ENCODE measurements at places on chromosomes 2 and 18.
A peak's percentile ranks its signal among the peaks of the same experiment; 100 is the strongest.

DNA sequence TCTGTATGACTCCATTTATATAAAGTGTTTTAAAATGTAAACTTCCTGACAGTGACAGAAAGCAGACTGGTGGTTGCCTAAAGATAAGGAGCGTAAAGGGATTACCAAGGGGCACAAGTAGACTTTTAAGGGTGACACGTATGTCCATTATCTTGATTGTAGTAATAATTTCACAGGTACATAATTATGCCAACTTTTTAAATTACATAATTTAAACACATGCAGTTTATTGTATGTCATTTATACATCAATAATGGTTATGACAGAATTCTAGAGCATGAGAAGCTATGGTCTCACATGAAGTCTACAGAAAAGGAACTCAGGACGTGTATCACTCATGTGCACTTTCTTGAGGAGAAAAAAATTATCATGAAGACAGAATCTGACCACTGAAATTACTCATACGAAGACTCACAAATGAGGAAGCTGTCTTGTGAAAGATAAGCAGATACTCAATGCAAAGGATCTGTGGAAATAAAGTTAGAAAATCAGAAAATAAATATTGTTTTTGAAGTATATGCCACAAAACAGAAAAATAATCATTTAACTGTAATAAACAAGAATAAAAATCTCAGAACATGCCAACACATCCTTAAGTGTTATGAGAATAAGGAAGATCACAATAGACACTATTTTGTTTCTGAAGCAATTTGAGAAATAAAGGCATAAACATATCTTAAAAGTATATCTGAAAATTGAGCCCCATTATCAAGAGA lies 84.4 kb downstream of the TMEM131 start:
- DNase-seq, result no peak

- no peak for DNase-seq
Observed at GRCh38 chr2:160474891-160475787, 18.5 kb downstream of the RBMS1 start.

DNA sequence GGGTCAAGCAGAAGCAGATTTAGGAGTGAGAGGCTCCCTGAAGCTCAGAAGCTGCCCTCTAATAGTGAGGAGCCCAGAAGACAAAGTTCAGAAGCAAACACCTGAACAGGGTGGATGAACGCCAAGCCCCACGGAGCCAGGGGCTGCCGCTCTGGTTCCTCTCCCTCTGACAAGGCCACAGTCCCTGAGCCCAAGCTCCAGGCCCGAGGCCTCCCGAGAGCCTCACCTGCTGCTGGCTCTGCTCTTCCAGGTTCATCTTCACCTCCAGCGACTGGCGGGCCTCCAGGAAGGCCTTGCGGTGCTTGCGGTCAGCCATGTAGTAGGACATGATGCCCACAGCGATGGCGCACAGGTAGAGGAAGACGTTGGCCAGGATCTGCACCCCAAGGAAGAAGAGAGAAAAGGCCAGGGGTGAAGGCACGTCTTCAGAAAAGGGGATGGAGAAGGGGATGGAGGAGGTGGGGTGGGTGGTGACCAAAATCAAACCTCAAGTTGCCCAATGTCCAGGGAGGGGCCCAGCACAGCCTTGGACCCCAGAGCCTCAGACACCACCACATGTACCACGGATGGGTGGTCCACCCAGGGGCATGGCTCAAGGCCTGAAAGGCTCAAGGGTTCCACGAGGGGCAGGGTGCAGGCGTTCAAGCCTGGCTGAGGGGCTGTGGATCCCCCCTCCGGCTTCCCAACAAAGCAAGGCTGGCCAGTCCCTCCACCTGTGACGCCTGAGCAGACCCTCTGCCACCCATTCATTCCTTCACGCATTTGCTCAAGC lies 47.5 kb downstream of the ADCY3 start:
- no peak for DNase-seq

DNA sequence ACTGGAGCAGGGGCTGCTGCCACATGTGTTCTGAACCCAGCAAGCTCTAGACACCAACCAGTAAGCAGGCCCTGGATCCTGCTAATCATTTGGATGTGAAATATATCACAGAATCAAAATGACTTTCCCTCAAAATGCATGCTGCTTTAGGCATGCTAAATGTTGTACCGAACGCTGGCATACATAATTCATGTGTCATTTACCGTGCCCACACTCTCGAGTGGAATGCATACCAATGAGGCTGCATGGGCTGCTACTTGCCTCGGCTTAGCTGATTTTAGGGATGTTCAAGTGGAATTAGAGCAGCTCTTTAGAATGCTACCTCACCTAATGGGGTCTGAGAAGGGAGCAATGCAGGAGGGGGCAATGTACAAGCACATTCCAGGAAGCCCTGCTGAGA lies 509.6 kb upstream of the RAB6C start:
- DNase-seq, result no peak

DNA sequence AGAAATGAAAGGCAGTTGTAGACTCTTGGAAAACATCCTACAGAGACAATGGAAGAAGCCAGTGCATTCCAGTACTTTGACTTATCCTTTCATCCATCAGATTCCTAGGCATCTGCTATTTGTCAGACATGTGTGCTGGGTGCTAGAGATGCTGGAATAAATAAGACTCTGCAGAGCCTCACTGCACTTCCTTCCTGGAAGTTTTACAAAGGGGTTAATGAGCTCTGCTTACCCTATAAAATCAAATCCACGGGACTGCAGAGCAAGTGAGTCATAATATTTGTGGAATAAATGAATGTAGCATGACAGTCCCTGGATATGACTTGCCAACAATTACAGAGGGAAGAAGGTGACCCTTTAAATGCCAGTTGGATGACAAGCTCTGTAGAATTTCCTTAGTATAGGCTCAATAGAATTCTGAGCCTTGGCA lies 52.7 kb upstream of the NPAS2 start:
- DNase-seq, result no peak

DNA sequence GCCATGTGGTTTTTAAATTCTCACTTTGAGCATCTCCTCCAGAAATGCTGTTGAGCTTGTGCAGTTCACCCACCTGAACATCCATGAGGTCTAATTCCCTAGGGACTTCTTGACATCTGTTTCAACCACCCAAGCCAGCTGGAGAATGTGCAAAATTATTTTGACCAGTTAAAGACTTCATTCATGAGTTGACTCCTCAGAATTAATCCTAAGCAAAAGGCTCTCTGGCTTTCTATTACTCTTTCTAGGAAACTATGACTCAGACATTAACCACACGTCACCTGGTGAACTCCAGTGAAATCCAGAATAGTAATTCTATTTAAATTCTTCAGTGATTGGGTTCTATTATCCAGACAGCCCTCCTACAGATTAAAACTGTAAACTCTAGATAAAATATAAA lies 247.5 kb downstream of the NBAS start:
- no peak for DNase-seq

DNA sequence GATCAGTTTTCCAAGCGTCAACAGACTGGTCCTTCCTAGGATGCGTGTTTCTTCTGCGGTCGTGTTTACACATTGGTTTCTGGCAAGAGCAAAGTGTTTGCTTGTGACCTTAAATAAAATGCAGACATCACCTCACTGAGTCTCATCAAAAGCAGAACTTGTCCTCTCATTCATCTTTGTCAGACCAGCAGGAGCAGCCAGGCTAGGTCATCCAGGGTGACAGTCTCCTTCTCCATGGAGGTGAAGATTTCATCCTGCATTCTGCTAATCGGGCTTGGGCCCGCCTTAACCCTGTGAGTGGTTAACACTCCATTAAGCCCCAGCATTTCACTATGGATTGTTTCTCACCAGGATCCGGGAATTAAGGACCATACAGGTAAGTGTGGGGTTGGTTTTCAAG lies 64.2 kb upstream of the PID1 start:
- no peak for DNase-seq

- no peak for DNase-seq
Observed at GRCh38 chr2:111178296-111178695, 57.6 kb downstream of the BCL2L11 start.

- DNase-seq, result no peak
Observed at GRCh38 chr2:170966648-170967396, 37.8 kb downstream of the GORASP2 start.

GRCh38 chr2:74313497-74313896 lies 29.7 kb downstream of the SLC4A5 start:
- no peak for DNase-seq

DNA sequence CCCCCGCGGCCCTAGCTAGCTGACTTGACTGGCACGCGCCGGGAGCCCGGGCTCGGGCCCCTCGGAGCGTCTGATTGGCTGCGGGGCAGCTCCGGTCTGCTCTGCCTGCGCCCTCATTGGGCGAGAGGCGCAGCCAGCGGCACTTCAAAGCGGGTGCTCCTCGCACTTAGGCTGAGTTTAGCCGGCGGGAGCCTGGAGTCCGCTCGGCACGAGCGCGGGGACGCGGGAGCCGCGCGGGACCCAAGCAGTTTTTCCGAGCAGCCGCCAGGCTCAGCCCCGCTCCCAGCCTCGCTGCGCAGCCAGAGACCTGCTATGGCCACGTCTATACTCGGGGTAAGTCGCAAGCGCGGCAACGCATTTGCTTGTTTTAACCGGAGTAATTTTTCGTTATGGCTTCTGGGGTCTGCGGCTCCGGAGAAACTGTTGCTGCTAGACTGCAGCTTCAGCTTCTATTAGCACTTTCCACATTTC lies at the start of gene SP9:
Gene SP9 (plus strand): TSS at position 174 of the 471 bp plus-strand sequence. CDS start 139 bp downstream, at position 313.
- DNase-seq, result no peak

DNA sequence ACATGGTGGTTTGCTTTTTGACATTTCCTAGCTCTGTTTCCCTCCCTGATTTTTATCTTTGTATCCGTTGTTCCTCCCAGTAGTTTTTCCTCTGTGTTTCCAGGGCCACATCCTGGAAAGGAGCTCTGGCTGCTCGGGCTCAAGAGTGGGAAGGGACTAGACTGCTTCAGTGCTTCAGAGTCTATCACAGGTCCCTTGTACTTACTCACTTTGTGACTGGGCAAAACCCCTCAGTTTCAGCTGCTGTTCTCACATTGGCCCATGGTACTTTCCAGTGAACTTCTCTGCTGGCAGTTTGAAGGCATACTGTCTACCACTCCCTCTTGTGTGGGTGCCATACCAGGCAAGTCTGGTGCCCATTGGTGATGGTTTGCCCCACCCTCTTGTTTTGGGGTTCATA lies 7.5 kb upstream of the STAMBP start:
- DNase-seq, result no peak

DNA sequence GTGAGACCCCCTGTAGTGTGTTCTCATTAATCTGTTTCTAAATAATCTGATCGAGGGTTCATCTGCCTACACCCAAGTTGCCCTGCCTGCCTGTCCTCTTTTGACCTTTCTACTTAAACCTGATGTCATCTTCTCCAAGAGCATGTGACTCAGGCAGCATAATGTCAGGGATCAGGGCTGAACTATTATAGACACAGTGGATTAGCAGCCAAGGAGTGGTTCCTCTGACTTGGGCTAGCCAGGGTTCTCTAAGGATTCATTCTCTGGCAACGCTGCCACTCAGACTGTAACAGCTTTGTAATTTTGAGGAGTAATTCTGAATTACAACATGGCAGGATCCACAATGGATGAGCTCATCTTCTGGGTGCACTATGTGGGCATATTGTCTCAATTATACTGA lies 124.0 kb downstream of the MDH1 start:
- no peak for DNase-seq

- no peak for DNase-seq
Observed at GRCh38 chr2:42136782-42137124, 32.4 kb upstream of the EML4 start.

- DNase-seq, result no peak
Observed at GRCh38 chr18:44899832-44900231, 219.1 kb downstream of the SETBP1 start.

GRCh38 chr2:142866426-142866825 lies 11.0 kb upstream of the KYNU start:
- DNase-seq, result no peak

DNA sequence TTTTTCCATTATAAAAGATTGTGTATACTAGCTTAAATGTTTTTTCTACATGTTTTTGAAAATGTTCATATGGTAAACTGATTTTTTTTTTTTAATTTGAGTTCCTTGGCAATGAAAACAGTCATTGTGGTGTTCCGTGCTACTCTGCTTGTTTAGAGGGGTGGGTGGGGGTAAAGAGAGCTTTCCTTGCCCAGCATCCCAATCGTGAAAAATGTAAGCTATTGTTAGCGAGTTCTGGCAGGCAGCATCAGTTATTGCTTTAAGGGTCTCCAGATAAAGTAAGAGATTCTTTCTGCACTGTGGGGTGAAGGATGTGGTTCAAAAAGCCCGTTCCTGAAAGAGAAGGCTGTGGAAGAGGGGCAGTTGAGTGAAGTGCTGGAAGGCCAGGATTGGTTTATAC lies 118.4 kb downstream of the TANC1 start:
- DNase-seq, result no peak

- peak; percentile 37 for DNase-seq
Observed at GRCh38 chr2:29108225-29108624, 7.0 kb upstream of the CLIP4 start.

GRCh38 chr2:184004948-184005672 lies 593.2 kb upstream of the ZNF804A start:
- no peak for DNase-seq

GRCh38 chr2:36729067-36729466 lies 32.6 kb downstream of the VIT start:
- DNase-seq, result no peak

GRCh38 chr18:33210575-33211189 lies 229.8 kb downstream of the CCDC178 start:
- DNase-seq, result no peak

GRCh38 chr2:172084645-172085459 lies 455 bp upstream of the DLX1 start:
- DNase-seq, result peak; percentile 89

Data from AG04449 (cell line).